ENCODE measurements at places on chromosomes 3 and 15.

GRCh38 chr3:151155409-151156128 is 47.4 kb downstream of the GPR171 start:
- no peak for DNase-seq

GRCh38 chr3:120102232-120102631 is 8.0 kb upstream of the GSK3B start:
- no peak for DNase-seq

GRCh38 chr3:128969993-128970739 is 23.7 kb downstream of the CFAP92 start:
- DNase-seq, result peak; percentile 32

DNA sequence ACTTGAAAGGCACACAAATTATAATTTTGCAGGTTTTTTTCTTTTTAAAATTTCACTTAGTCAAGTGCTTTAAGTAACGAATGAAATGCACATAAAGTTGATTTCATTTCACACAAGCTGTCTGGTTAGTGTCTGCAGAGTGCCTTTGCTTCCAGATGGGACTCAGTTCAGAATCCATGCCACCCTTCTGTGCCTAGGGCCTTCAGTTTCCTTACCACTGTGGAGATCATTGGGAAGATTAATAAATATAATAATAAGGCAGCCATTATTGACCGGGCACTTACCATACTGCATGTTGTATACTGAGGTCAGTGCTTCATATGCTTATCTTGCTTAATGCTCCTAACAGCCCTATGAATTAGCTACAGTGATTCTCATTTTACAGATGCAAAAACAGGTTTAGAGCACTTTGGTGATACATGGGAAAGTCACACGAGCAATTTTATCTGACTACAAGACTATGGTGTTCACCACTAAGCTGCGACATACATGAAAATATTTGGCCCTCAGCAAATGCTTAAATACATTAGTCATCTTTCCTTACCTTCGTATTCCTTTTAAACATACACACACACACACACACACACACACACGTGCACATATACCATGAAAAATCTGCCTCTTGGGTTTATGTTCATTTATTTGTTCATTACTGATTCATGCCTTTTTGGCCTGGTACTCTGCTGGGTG is 3.1 kb downstream of the NMNAT3 start:
- no peak for DNase-seq

- DNase-seq, result no peak
Observed at GRCh38 chr3:61821823-61822251, 260.5 kb downstream of the PTPRG start.

DNA sequence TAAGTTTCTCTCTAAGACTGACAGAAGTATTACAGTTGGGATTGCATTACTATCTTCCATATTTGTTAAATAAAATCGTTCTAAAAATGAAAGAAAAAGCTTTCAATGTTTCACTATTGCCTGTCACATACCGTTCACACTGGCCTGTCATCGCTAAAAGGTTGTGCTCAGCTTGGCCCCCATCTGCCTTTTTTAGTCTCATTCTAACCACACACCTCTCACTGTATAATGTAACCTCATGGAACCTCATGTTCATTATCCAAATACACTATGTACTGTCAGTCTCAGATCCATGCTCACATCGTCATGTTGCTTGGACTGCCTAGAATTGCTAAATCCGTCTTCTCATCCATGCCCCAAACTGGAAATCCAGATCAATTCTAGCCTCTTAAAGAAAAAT is 637.8 kb upstream of the ROBO1 start:
- DNase-seq, result no peak

DNA sequence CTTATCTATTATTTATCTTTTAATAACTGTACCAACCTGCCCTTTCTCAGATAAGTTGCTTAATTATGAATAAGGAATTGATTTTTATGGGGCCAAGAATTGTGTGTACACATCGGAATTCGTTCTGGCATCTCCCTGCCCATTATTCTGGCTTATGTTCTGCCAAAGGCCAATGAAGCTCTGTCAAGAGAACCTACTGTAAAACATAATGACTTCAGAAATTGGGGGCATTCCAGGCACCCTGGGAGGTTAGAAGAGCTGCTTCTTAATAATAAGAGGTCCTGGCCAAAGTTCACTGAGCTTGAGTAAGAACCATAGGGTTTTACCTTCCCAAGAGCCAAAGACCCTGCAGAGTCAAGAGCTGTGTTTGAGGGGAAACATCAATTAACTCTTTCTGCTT is 261.7 kb downstream of the SLC9A9 start:
- no peak for DNase-seq

DNA sequence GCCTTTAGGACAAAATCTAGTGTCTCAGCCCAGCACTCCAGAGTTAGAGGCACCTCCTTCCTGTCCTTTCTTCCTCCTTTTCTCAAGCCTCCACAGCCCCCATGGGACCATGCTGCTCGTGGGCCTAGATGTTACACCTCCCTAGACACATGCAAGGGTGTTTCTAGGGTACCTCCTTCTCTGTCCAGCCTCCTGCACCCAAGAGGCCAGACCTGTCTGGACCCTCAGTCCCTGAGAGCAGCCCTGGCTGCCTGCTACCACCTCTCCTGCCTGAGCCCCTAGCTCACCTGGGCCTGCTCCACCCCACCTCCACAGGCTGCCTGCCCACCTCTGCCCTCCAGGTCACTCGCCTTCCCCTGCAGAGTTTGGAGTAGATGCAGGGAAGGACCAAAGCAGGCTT is 5.2 kb downstream of the LOXL1 start:
- no peak for DNase-seq

- DNase-seq, result no peak
Observed at GRCh38 chr3:38957296-38957695, 94.4 kb downstream of the SCN11A start.

DNA sequence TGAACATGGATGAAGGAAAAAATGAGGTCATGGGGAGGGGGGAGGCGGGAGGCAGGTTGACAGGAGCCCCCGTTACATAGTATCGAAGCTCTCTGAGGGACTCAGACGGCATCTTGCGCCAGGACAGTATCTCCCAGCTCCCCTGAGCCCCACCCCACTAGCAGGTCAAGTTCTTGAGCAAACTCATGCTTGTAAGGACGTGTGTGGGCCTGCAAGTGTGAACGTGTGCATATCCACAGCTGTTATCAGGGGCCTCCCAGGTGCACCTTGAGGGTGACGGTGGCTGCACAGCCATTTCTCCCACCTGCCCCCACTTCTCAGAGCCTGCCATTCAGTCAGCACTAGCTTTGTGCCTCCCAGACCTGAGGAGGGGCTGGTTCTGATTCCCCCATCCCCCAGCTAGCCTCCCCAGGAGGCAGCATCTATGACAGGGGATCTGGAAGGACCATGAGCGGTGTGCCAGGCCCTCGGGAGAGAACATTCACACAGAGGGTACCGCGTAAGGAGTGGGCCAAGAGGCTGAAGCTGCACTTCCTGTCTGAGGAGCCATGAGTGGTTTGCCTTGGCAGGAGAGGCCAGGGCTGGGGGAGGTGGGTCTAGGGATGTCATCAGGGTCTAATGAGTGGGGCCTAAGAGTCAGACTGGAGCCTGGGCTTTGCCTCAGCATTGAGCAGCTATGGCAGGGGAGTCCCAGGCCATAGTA is 2.9 kb downstream of the SEMA3F start:
- no peak for DNase-seq
